Neural progenitor cell (in vitro differentiated cells): ENCODE measurements at places on chromosomes 2 and 18. TPM values are rescaled to one million over a fixed set of nuclear protein-coding genes. Genes with fewer than 3 reads are reported as not detected.

- H3K27me3 ChIP-seq: peaks cover under 1% of the 10 kb centered on the region
- no peaks in the 10 kb centered on the region for H3K36me3 ChIP-seq
- no peaks in the 10 kb centered on the region for H3K4me1 ChIP-seq
- DNase-seq: no peak
- H3K4me3 ChIP-seq: no peak overlapping the region
Measured at GRCh38 chr2:73913414-73914054, 13.1 kb upstream of the DGUOK start.

Gene CIDEA
- total RNA-seq: not detected in 2 replicates

GRCh38 chr18:74284980-74285355 is 6.8 kb downstream of the CYB5A start:
- H3K27me3 ChIP-seq: no peaks in the 10 kb centered on the region
- H3K4me1 ChIP-seq: peaks cover 47% of the 10 kb centered on the region
- DNase-seq: no peak
- H3K36me3 ChIP-seq: no peaks in the 10 kb centered on the region

GRCh38 chr2:169761251-169761969 is 27.8 kb downstream of the KLHL23 start:
- H3K27me3 ChIP-seq: no peaks in the 10 kb centered on the region
- H3K27ac ChIP-seq: no peak overlapping the region
- H3K36me3 ChIP-seq: no peaks in the 10 kb centered on the region
- no peaks in the 10 kb centered on the region for H3K4me1 ChIP-seq

DNA sequence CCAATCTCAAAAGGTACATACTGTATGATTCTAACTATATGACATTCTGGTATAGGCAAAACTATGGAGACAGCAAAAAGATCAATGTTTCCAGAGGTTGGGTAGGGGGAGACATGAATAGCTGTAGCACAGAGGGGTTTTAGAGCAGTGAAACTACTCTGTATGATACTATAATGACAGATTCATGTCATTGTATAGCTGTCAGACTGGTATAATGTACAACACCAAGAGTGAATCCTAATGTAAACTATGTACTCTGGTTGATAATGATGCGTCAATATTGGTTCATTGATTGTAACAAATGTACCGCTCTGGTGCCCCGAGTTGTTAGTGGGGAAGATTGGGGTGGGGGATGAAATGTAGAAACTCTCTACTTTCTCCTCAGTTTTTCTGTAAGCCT is 172.4 kb upstream of the SPOPL start:
- H3K4me1 ChIP-seq: peaks cover 31% of the 10 kb centered on the region
- peak overlapping the region; percentile 70 for H3K27ac ChIP-seq
- H3K27me3 ChIP-seq: no peaks in the 10 kb centered on the region
- H3K36me3 ChIP-seq: no peaks in the 10 kb centered on the region
- no peak for DNase-seq

Gene DOK6
- 0.43 TPM in 2 replicates for total RNA-seq
